ENCODE measurements at places on chromosomes 16 and 17. TPM values are rescaled to one million over a fixed set of nuclear protein-coding genes. Genes with fewer than 3 reads are reported as not detected.

WFIKKN1 gene
- 0.33 TPM for total RNA-seq

CSH1 gene
- not detected for total RNA-seq

DNA sequence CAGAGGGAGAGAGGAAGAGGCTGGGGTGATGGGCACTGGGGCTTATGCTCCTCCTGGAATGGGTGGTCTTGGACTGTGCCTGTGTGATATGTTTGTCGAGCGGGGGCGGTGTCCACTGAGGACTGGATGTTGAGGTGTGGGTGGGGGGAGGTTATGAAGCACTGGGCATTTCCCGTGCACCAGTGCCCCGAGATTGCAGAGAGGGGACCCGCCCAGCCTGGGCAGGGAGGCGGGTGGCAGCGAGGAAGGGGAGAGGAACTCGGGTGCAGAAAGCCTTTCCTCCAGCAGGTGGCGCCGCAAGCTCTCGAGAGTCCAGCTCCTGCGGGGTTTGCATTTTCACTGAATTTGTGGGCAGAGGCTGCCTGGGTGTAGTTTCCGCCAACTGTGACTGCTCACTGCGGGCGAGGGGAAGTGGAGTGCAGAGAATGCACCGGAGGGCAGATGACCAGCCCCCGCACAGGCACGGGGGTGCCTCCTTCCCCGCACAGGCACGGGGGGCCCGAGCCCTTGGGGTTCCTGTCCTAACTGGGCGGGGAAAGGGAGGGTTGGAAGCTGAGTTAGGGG lies 190.6 kb downstream of the SEC14L1 start:
- H3K36me3 ChIP-seq, result no peaks in the 10 kb centered on the region
- peak; percentile 95 for DNase-seq
- no peaks in the 10 kb centered on the region for H3K27me3 ChIP-seq
- H3K4me1 ChIP-seq, result no peaks in the 10 kb centered on the region
- no peak overlapping the region for H3K27ac ChIP-seq

GRCh38 chr16:72015124-72015523 lies 6.6 kb downstream of the DHODH start:
- no peaks in the 10 kb centered on the region for H3K36me3 ChIP-seq
- H3K27me3 ChIP-seq, result no peaks in the 10 kb centered on the region
- no peak overlapping the region for H3K27ac ChIP-seq
- no peaks in the 10 kb centered on the region for H3K4me1 ChIP-seq
- no peak for DNase-seq

DNA sequence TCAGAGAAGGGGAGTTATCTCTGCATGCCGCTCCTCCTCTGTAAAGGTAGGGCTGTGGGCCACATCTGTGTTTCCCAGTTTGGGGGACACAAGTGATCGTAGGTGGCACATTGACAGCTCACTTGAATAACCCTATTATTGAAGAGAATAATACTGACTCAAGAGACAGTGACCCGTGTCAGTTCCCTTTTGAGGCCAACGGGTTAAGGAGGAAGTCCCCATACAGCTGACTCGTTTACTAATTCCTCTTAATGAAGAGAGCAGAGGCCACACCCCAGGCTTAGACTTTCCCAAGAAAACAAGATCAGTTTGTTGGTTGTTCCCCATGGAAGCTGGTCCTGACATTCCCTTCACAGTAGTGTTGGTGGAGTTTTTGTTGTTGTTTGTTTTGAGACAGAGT lies 33.0 kb downstream of the IL4R start:
- no peaks in the 10 kb centered on the region for H3K4me1 ChIP-seq
- no peak for DNase-seq
- no peaks in the 10 kb centered on the region for H3K36me3 ChIP-seq
- no peak overlapping the region for H3K4me3 ChIP-seq
